Right ventricle myocardium superior (tissue), 1 donor: ENCODE measurements at places on chromosomes 12 and 14.
A peak's percentile ranks its signal among the peaks of the same experiment; 100 is the strongest.

- no peak for DNase-seq
Observed at GRCh38 chr14:74018174-74018585, 908 bp downstream of the ENTPD5 start.

GRCh38 chr14:104134061-104134965 is 4.1 kb upstream of the KIF26A start:
- peak; percentile 29 for DNase-seq

DNA sequence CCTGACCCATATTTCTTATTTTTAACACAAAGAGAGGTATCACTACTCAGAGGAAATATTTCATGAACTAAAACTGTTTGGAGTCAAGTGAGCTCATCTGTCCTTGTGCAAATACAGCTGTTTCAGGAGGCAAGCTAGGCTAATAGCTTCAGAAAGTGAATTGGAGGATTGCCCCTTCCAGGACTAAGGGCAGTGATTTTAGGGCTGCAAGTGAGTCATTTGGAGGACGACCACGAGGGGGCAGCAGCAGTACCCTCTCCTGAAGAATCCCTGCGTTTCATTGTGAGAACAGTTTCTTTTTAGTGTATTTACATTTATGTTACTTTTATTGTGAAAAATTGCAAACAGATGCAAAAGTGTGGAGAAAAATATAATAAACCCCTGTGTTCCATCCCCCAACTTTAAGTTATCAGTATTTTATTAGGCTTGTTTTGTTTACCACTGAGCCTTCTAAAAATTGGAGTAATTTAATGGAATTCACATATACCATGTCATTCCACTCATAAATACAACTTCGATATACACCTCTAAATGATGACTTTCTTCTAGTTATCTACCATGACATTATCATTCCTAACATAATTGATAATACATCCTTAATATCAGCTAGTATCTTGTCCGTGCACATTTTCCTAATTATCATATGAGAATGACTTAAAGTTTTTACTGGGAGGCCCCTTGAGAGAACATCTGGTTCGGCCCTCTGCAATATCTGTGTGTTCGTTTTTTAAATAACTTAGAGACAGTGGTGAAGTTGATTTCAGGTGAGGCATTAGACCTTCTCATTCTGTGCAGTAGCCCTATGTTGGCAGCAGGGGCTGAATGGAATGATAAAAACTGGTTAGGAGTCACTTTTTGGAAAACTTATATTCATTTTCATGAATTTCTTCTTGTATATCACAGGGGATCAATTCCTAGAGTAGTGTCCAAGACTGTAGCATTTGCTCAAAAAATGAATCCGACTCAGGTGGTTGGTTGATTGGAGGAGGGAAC is 13.7 kb downstream of the FOXJ2 start:
- DNase-seq, result peak; percentile 87

GRCh38 chr14:105053996-105054395 is 11.2 kb downstream of the GPR132 start:
- peak; percentile 27 for DNase-seq

GRCh38 chr12:15497671-15498292 is 175.5 kb downstream of the PTPRO start:
- no peak for DNase-seq

GRCh38 chr14:92922883-92923743 is at the start of gene CHGA:
CHGA (plus strand) TSS chr14:92923150; CDS start chr14:92923360, 210 bp downstream.
- peak; percentile 77 for DNase-seq

GRCh38 chr14:59371771-59372170 is 93.4 kb downstream of the GPR135 start:
- no peak for DNase-seq

DNA sequence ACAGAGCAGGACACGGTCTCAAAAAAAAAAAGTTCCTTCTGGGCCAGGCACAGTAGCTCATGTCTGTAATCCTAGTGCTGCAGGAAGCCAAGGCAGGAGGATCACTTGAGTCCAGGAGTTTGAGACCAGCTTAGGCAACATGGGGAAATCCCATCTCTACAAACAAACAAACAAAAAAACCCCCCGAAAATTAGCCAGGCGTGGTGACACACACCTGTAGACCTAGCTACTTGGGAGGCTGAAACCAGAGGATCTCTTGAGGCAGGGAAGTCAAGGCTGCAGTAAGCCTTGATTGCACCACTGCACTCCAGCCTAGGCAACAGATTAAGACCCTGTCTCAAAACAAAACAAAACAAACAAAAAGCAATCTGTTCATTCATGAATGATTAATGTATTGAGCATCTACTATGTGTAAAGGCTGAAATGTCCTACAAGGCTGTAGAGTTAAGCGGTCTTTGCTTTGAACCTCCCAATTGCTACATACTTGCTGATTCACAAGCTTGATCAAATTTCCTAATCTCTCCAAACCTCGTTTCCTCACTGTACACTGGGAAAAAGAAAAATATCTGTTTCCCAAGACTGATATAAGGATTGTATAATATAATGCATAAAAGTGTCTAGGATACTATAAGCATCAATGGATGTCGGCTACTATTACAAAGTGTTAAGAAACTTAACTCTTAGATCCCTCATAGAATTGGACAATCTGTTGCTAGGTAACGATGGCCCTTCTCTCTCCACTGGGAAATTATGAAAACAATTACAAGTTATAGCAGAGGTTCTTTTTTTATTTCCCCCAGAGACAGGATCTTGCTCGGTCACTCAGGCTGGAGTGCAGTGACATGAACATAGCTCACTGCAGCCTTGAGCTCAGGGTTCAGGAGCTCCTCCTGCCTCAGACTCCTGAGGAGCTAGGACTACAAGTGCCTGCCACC is 7.9 kb upstream of the RILPL2 start:
- no peak for DNase-seq

- DNase-seq, result peak; percentile 36
Observed at GRCh38 chr12:132151766-132152410, 7.6 kb downstream of the NOC4L start.

GRCh38 chr12:102407776-102408486 is 72.4 kb downstream of the IGF1 start:
- DNase-seq, result no peak

DNA sequence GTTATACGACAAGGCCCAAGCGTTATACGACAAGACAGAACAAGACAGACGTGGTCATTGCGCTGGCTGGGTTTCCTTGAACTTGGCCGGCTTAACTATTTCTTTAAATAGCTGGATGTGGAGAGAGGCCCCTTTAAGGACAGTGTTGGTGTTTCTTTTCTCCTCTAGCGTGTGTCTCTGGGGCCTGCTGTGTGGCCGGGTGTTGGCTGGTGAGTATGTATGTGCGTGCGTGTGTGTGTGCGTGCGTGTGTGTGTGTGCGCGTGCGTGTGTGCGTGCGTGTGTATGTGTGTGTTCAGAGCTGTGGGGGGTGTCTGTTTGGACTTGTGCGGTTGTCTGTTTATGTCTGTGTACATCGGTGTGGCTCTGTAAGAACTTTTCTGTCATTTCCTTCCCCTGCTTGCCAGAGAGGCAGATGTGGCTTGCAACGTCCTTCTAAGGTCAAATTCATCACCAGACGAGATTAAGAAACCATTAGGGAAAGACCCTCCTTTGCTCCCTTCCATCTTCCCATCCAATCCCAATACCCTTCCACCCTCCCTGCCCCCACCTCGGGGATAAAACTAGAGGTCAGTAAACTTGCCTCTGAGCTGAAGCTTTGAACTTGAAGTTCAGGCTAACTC is 78.6 kb upstream of the TBX3 start:
- DNase-seq, result peak; percentile 46

DNA sequence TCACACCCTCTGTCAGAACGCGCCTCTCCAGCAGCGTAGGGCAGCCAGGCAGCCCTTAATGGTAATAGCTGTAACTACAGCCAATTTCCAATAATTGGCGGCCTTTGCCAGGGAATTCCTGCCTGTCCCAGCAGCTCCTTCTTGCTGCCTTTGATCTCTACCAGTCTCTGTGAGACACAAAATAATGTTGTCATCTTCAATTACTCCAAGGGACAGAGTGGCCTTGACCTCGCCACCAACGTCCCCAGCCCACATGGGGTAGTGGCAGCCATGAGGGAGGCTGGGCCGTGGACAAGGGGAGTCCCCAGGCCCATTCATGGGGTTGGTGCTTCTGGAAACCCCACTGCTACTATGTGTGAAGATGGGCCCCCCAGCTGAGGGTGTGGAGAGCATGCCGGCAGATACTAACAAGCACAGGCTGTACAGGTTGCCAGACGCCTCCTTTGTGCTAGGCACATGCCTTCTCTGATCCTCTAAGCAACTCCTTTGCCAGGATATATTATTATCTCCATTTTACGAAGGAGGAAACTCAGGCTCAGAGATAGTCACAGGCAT is 17.4 kb upstream of the CLMN start:
- DNase-seq, result no peak

DNA sequence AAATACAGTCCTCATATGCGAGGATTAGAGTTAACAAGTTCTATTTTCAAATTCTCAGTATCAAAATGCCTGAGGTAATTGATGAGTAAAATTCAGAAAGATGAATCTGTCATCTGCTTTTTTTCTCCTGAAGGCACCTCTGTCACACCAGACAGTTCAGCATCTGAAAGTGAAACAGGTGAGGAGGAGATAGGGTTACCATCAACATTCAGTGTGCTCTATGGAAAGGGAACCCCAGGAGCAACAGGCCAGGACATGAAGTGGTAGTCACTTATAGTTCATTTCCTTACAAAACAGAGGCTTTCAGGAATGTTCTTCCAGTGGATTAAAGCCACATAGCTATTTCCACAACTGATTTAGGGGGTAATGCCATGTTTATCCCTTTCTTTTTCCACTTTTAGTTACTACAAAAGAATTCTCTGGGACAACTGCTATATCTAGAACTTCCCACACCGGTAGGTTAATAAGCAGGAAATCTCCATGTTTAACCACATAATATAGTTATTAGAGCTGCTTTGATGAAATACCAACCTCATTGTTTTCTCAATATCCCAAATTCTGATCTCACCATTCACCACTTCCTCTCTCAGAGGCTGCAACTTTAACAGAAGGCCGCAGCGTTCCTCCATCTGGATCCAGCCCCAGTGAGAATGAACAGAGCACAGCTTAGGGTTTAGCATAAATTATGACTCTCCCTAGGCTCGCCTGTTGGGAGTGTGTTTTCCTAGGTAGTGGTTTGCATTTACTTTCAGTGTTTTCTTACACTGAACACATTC is 177.0 kb upstream of the CNTN1 start:
- no peak for DNase-seq

- DNase-seq, result no peak
Observed at GRCh38 chr12:1913377-1914113, 4.9 kb downstream of the CACNA2D4 start.

GRCh38 chr14:104897330-104898194 is 27.1 kb upstream of the PLD4 start:
- DNase-seq, result peak; percentile 43

DNA sequence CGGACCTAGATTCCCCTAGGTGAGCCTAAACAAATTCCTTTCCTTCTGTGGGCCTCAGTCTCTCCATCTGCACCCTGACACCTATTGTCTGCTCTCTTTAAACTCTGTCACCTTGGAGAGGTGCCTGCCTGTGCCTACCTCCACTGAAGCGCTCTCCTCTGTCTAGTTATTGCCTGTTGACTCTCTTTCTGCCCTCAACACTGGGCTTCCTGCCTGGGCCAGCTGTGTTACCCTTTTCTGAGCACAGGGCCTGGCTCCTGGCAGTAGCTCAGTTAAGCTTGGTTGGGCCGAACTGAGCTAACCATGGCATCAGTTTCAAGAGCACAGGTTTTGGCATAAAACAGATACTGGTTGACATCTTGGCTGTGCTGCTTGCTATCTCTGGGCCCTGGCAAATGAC is 43.5 kb downstream of the PRMT8 start:
- no peak for DNase-seq

DNA sequence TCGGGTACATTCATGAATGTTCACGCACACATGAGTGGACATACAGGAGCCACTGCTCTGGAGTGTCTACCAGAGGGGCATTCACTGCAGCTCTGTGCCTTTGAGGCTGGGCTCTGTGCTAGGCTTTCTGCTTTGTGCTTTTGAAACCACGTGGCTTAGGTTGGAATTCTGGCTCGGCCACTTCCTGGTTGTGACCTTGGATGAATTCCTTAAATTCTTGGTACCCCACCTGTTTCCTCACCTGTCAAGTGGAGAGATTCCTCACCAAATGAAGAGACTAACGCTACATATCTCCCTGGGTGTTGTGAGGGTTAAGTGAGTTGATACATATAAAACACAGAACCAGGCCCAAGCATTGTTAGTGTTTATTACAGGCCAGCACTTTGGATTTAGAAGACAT is 842.8 kb downstream of the VRK1 start:
- DNase-seq, result no peak

DNA sequence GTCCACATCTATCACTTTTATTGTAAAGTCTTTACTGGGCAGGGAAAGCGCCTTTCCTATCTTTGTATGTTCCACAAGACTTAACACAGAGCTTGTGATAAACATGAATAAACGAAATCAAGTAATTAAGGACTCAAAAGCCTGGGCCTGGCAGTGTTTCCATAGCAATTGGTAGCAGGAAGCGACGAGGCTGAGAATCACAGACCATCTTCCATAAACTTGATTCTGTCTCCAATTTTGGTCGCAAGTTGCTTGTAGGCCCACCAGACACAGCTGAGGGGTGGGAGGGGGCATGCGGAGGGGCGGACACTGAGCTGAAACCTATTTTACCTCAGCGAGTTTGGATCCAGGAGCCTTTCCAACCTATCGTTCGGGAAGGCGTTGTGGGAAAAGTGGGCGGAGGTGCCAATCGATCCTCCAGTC is 302 bp downstream of the CCDC38 start:
- DNase-seq, result no peak

DNA sequence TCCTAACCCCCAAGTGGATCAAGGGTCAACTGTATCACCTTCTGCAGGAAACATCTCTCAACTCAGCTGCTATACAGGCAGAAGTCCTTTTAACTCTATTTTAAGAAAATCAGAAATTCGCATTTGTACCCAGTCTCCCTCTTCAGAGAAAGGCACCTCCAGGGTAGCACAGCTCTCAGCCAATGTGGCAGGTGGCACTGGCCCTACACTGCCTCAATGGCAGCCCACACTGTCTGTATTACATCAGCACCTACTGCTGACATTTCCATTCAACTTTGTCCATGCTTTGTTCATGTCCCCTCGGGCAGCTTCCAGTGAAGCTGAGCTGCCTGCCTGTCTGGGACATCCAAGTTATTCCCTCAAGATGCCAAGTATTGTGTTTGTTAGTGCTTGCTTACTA is 8.8 kb downstream of the SPTSSA start:
- no peak for DNase-seq

DNA sequence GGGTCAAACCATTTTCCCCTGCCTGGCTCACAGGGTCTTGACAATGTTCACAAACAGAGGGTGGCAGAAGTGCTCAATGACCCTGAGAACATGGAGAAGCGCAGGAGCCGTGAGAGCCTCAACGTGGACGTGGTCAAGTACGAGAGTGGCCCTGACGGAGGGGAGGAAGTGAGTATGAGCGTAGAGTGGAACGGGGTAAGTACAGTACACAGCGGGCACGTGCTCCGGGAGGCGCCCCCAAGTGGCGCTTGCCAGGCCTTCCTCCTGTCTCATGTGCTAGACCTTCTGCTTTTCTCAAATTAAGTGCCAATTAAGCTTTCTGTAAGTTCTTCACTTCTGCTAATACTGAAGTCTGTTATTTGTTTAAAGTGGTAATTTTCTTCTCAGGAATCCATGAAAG is 35.9 kb downstream of the XRCC3 start:
- peak; percentile 74 for DNase-seq
